ENCODE measurements at places on chromosomes 2 and 18. TPM values are rescaled to one million over a fixed set of nuclear protein-coding genes. Genes with fewer than 3 reads are reported as not detected.

Gene SPOPL
- total RNA-seq = 22.0 TPM

DNA sequence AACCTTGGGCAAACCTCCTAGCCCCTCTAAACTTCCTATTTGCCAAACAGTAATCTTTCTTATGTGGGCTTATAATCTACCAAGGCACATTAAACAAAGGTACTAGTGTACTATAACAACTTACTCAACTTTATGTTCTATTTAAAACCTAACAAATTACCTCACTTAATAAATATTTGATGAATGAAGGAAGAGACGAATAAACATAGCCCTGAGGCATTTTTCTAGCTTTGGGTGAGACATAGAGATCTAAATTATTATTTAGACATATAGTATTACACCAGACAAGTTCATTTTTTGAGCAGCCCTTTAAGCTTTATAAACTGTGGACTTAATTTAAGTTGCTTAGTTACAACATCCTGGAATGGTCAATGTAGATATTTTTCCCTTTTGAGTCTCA, 104.6 kb downstream of the UNC80 start:
- no peak for DNase-seq

DNA sequence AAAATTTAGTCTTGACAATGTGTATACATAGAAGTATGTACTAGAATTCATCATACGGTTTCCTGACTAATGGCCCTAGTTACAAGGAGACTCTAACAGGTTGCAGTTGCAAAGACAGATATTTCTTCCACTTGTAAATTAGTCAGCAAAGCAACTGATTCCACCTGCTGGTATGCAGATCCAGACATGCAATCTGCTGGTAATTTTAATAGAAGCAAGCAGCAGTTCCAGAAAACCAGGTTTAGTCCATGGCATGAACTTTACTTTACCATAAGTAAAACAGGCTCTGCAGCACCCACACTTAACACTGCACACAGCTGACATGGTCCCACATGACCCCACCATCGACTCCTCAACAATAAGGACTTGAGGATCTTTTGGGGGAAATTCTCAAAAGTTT, 110.9 kb upstream of the SP3 start:
- DNase-seq = no peak

GRCh38 chr2:26884486-26884885, 36.6 kb downstream of the DPYSL5 start:
- no peak for DNase-seq

Gene IL36B
- not detected for total RNA-seq

Gene MYO7B
- 0.96 TPM for total RNA-seq

DNA sequence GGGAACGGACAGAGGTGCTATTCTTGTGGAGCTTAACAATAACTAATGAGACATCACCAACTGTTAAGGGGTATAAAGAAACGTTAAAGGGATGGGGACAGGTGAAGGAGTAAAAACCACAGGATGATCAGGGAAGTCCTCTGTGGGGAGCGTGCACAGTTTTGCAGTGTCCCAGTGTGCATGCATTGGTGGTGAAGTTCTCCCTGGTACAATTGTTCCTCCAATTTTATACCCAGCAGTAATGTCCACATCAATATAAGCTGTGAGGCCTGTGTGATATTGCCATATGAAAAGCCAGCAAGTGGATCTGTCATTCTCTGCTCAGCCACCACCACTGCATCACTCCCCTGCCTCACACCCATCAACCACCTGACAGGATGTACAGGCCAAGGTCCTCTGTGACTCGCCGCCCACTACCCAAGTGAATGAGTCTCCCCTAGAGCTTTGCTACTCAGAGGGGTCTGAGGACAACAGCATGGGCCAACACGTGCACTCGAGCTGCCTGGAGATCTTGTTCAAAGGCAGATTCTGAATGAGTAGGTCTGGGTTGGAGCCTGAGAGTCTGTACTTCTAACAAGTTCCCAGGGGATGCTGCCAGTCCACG, 4.6 kb downstream of the MLPH start:
- DNase-seq = no peak

GRCh38 chr2:159119652-159120257, 151.3 kb downstream of the TANC1 start:
- DNase-seq = no peak

Gene ANKRD62
- total RNA-seq = not detected

Gene TNFAIP6
- total RNA-seq = not detected

DNA sequence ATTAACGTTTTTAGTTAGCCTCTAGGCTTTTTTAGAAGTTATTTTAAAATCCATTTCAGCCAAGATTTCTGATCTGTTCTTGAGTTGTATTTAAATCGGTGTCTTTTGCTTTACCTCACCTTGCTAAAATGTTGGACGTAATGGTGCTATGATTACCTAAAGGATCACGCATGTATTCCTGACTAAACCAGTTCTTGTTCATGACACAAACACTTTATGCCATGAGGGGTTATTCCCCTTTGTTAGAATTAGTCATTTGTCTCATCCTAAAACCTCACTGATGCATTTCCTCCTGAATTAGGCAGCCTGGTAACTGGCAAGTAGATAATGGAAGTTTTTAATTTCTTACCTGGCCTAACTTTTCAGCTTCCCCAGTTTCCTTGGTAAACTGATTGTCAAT, 185.4 kb upstream of the TANK start:
- DNase-seq = no peak

GRCh38 chr2:109435901-109436598, 177.7 kb downstream of the SEPTIN10 start:
- no peak for DNase-seq

- DNase-seq = no peak
Observed at GRCh38 chr2:68371581-68371980, 6.5 kb downstream of the PLEK start.

DNA sequence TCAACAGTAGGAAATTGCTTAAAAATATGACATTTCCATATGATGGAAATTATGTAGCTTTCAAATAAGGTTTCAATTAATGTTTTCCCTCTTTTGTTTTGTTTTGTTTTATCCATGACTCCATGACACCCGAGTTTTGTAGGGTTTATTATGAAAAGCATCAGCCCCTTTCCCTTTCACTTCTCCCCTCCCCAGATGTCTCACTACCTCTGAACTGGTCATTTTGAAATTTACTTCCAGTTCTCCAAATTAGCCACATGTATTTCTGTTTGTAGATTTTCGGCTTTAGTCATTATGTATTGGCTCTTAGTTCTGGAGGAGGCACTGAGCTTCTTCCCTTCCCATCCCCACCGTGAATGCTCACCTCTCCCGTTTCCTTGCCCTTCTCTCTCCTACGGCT, 18.6 kb upstream of the VPS4B start:
- no peak for DNase-seq

Gene RAB27B
- 3.0 TPM for total RNA-seq

DNA sequence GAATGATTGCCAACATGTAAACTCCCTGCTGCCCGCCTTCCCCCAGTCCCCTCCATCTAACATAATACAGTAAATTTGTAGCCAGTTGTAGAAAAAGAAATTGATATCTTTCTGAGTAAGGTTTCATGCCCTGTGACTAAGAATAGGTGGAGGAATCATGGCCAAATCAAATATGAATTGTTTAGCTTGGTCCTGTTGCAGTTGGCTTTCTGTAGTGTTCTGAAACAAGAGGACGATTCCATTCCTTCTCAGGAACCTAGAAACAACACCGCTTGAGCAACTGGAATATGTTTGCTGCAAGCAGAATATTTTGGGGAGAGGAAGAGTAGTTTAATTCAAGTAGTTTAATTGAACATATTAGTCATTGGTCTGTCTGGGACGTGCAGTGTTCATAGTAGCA, 7.0 kb upstream of the DRC1 start:
- DNase-seq = no peak

Gene GPBAR1
- 1.2 TPM for total RNA-seq

GRCh38 chr2:18123577-18123976, 245.1 kb downstream of the KCNS3 start:
- DNase-seq = no peak

Gene CAPN14
- 0.76 TPM for total RNA-seq

Gene ERFE
- not detected for total RNA-seq

- no peak for DNase-seq
Observed at GRCh38 chr2:5592916-5593315, 99.3 kb upstream of the SOX11 start.

Gene RGPD3
- total RNA-seq = 0.47 TPM

GRCh38 chr2:149585166-149585885, 2.2 kb downstream of the MMADHC start:
- no peak for DNase-seq

GRCh38 chr18:8264861-8265411, 344.3 kb upstream of the RAB12 start:
- no peak for DNase-seq

- no peak for DNase-seq
Observed at GRCh38 chr2:140473851-140474250, 1657.0 kb downstream of the LRP1B start.

DNA sequence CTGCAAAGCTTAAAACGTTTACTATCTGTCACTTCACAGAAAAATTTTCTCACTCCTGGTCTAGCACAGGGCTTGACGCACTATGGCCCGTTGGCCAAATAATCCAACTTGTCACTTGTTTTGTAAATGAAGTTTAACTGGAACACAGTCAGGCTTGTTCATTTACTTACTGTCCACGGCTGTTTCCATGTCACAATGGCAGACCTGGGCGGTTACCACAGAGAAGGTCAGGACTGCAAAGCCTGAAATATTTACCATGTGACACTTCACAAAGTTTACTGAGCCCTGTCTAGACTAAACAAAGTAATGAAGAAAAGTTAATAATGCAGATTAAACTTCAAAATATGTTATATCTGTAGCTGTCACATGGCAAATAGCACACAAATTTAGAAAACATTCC, 273.0 kb upstream of the GYPC start:
- DNase-seq = no peak

Gene SEPTIN10
- total RNA-seq = 3.3 TPM

DNA sequence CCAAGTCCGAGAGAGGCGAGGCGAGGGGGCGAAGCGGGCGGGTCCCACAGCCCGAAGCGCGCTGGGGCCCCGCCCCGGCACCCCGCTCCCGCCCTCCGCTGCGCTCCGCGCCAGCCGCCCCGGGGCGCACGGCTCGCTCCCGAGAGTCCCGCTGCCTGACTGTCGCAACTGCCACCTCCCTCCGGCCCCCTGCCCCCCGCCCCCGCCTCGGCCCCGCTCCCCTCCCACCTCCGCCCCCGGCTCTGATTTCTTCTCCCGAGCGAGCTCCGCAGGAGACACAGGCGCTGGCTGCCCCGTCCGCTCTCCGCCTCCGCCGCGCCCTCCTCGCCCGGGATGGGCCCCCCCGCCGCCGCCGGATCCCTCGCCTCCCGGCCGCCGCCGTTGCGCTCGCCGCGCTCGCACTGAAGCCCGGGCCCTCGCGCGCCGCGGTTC, at the start of gene WNT6:
TSS of gene WNT6 (plus strand) at position 250 of the 432 bp plus-strand sequence. CDS start 233 bp downstream, outside the sequence.
- DNase-seq = no peak

Gene KCNG3
- total RNA-seq = not detected

Gene ACADL
- total RNA-seq = not detected

Gene SKOR2
- total RNA-seq = not detected

GRCh38 chr2:30145826-30146336, 926 bp upstream of the YPEL5 start:
- DNase-seq = no peak

GRCh38 chr18:58194028-58194427, 150.0 kb downstream of the NEDD4L start:
- DNase-seq = no peak

- DNase-seq = no peak
Observed at GRCh38 chr2:203936535-203936934, at the start of gene ICOS. Gene ICOS, plus strand, starts transcription at chr2:203936763. Its CDS starts 52 bp downstream, at chr2:203936815.

- no peak for DNase-seq
Observed at GRCh38 chr2:42248846-42249245, 79.7 kb downstream of the EML4 start.

GRCh38 chr2:52288596-52288995, 1256.7 kb upstream of the NRXN1 start:
- no peak for DNase-seq

GRCh38 chr2:59935005-59935404, 618.4 kb downstream of the BCL11A start:
- no peak for DNase-seq

Gene KCNJ3
- total RNA-seq = not detected

DNA sequence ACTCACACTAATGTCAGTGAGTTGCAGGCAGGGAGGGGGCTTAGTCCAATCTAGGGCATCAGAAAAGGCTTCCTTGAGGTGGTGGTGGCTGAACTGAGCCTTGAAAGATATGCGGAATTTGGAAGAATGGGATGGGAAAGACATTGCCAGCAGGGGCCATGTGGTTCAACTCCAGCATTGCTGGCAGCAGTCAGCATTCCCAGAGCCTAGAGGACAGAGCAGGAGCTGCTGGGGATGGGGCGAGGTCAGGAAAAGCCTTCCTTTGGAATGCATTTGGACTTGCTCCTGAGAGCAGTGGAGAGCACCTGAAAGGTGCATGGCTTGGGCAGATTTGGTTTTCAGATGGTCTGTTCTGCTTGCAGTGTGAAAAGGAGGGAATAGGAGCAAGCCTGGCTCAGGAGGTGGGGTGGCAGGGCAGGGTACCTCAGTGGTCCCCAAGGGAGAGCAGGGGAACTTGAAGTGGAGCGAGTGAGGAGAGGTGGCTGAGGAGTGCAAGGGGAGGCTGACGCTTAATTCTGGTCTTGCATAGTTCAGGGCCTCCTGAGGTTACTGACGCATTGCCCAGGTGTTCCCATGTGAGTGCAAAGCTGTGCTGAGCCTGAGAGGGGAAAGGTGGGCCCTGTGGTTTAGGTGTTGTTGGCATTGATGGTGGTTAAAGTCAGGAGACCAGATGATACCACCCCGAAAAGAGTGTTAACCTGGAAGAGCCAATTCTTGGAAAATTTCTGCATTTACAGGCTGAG, 112.1 kb upstream of the MGAT5 start:
- no peak for DNase-seq
